ENCODE measurements at places on chromosomes 7 and 10.

- no peak for DNase-seq
Measured at GRCh38 chr10:18290651-18291313, 150.6 kb downstream of the CACNB2 start.

GRCh38 chr7:47582764-47583738, 1.1 kb upstream of the TNS3 start:
- no peak for DNase-seq

- DNase-seq = no peak
Measured at GRCh38 chr10:130233426-130233825, 97.2 kb downstream of the GLRX3 start.

GRCh38 chr10:63711867-63712716, 190.9 kb downstream of the REEP3 start:
- no peak for DNase-seq

DNA sequence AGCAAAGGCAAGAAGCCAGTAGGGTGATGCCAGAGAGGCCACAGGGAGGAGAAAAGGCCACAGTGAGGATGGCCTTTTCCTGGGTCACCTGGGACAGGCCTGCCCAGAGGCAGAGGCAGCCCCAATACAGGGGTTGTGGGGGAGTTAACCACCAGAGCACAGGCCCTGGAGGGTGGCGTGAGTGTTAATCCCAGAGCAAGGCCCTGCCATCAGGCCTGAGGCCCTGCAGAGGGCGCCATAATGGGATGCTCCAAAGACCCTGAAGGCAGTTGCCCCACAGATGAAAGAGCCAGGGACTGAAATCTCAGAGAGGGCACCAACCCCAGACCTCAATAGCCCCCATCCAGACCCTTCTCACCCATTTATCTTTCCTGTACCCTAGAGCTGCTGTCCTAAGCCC, 23.9 kb downstream of the SLC13A4 start:
- DNase-seq = no peak

DNA sequence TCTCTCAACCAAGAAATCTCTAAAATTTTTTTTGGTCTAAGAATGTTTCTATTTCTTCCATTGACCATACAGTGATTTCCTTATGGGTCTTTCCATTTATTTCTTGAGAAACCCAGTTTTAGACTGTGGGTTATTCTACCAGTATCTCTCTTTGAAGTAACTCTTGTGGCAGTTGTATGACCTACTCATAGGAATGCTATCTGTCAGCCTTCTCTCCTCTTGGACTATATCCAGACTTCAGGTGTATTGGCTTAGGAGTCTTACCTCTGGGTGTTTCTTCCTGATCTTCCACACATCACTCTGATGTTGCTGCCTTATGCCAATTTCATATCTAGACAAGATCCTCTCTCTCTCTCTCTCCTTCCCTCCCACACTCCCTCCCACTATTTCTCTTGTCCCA, 178.1 kb downstream of the BMPER start:
- no peak for DNase-seq

- no peak for DNase-seq
Measured at GRCh38 chr10:120367341-120367740, 89.7 kb upstream of the PLPP4 start.

DNA sequence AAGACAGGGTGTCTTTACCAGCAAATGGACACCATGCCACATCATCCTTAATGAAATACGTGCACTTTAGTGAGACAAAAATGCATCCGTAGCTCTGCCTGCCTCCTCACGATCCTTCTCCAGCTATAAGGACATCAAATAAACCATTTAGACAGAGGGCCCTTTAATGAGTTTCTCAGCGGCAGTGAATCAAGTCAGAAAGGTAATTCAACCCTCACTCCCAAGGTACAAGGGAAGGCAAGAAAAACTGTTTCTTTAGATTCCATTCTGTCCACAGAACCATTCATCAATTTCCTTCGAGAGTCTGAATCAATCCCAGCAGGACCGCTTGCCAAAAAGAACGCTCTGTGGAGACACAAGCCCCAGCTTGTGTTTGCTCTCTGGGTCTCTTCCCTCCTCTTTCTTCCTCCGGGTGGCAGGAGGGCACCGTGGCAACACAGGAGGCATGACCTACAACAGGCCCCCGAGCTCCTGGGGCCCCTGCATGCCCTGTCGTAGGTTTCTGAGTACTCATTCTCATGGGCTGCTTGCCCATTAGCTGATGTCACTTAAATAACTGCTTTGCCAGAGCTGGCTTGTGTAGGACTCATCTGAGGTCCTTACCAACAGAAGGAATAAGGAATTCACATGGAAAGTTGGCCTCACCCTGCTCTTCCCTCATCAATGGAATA, 297.8 kb upstream of the PRKCQ start:
- no peak for DNase-seq

DNA sequence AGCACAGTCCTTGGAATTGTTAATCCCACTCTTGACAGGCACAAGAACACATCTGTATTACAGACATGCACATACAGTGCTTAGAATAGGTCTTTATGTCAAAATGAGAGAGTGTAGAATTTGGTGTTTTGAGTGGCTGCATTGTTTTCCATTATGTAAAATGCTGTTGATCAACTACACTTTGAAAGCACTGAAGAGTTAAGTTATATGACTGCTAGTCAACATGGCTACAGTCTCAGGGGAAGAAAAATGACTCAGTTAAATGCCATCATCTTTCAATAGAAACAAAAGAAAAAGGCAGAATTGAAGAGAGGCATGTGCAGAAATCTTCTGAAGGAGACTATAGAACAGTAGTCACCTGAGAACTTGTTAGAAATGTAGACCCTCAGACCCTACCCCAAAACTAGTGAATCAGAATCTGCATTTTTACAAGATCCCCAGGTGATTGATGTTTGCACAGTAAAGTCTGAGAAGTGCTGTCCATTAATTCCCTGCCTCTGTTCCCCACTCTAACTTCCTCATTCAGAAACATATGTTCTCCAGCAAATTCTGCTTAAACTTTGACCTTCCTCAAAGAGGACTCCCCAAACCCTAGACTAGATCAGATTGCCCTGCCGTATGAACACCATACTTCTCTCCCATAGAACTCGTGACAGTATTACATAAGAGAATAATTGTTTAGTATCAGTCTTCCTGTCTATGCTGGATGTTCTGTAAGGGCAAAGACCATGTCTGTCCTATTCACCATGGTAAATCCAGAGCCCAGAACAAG, 16.0 kb downstream of the SND1 start:
- DNase-seq = no peak

- DNase-seq = no peak
Measured at GRCh38 chr7:130903358-130903974, 169.5 kb upstream of the KLF14 start.

DNA sequence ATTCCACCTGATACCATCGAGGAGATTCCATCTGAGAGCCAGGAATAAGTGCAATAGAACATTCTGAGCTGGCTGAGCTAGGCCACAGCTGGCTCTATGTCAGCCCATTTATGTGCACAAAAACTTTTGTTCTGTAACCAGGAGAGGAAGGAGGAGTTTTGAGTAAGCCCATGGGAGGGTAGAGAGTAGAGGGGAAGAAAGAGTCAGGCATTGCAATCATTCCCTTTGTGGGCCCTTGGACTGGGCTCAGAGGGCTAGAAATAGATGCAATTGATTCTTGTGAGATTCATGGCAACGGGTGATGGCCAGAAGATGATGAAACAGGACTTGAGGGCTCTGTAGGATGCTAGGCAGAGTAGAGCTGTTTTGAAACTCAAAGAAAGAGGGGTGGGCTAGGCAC, 104.6 kb upstream of the KIF5B start:
- no peak for DNase-seq

DNA sequence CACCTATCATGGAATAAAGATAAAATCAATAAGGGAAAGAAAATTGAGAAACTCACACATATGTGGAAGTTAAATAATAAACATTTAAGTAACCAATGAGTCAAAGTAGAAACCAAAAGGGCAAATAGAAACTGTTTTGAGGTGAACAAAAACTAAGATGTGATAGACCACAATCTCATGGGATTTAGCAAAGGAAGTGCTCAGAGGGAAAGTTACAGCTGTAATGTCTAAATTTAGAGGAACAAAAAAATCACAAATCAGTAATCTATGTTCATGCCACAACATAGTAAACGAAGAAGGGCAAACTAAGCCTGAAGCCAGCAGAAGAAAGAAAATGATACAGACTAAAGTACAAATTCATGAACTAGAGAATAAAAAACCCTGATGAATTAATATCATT, 16.3 kb downstream of the CYP3A4 start:
- no peak for DNase-seq

- no peak for DNase-seq
Measured at GRCh38 chr10:44463511-44464121, 78.7 kb upstream of the CXCL12 start.

GRCh38 chr7:125423458-125424155, 494.0 kb upstream of the POT1 start:
- DNase-seq = no peak

DNA sequence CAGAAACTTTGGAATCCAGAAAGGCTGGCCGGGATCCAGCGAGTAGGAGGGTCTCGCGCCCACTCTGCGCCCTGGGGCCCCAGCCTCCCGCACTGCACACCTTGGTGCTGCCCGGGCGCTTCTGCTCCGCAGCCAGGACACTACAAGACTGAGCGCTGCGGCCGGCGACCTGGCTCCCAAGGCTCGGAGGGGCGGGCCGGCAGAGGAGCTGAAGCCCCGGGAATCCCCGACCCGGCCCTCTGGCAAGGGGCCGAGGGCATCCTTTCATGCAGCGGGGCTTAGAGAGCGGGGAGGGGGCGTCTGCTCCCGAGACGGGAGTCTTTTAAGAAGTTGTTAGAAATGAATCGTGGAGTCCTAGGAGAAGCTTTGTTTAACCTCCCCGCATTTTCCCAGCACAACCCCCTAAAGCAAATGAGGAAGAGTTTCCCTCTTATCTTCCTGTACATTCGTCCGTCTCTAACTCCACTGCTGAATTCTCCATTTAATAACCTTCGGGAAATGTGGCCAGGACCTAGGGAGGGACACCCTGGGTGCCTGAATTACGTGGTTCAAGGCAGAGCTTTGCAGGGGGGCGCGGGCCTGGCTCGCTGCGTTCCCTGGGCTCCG, 1.1 kb downstream of the VWC2 start:
- DNase-seq = no peak

DNA sequence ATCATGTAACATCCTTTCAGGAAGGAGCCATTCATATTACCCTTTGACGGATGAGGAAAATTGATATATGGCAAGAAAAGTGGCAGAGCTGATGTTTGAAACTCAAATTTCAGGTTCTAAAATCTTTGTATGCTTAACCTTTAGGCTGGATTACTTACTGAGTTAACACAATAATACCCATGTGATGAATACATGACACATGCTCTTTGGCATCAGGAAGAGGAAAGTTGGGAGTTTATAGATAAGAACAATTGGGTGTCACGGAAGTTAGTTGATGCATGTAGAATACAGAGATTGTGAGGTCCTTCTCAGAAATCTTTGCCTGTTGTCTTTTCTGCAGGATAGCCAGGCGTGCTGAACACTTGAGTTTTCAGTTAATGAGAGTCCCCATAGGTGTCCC, 572.1 kb upstream of the POM121L12 start:
- DNase-seq = no peak

DNA sequence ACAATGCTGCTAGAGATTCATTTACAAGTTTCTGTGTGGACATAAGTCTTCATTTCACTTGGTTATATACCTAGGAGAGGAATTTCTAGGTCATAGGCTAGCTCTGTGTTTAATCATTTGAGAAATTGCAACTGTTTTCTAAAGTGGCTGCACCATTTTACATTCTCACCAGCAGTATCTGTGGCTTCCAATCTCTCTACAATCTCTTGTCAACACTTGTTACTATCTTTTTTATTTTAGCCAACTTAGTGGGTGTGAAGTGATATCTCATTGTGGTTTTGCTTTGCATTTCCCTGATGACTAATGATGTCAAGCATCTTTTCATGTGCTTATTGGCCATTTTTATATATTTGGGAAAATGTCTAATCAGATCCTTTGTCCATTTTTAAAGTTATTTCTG, 53.0 kb upstream of the DRGX start:
- no peak for DNase-seq

DNA sequence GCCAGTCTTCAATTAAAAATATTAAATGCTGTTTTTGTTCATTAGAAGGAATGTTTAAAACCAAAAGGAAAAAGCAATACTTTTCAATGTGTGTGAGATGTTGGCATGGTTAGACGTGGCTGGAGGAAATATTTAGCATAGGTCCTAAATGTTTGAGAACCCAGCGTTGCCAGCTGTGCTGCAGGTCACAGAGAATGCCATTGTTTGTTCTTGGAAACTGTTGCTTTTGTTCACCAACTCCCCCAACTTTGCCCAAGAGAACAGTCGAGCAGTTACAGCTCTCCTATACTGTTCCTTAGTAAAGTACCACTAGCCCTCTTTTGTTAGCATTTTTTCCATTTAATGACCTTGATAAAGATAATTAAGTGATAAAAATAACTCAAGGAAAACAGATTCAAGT, 44.5 kb upstream of the ELMO1 start:
- no peak for DNase-seq

GRCh38 chr10:133141958-133142340, 18.1 kb upstream of the KNDC1 start:
- no peak for DNase-seq

DNA sequence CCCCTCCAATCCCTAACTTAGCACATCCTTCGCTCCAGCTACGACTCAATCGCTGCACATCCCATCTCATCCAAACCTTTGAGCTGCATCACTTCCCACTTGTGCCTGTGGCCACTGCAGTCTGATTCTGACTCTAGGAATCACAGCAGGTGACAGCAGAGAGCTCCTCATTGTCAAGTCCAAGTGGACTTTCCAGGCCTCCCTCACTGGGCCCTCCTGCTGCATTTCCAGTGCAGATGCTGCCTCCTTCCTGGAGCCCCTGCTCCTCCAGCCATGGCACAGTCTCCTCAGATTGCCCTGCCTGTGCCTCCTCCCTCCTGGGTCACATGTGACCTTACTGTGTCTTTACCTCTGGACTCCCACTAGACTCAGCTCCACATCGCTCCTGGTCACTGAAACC, 157.3 kb downstream of the USP6NL start:
- DNase-seq = no peak

DNA sequence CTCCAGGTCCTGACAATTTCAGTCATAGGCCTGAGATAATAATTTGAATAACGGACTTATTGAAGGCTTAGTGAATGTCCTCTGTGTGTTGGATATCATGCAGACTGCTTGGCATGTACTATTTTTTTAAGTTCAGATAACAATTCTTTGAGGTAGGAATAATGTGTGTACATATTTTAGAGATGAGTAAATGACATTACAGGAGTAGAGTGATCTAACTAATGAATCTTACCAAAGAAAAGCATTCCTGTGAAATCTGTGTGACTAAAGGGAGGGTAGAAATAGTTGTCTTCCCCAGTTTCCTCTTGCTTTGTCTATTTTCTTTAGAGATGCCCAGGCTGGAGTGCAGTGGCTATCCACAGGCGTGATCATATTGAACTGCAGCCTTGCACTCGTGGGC, 391.8 kb upstream of the ETV1 start:
- DNase-seq = no peak

DNA sequence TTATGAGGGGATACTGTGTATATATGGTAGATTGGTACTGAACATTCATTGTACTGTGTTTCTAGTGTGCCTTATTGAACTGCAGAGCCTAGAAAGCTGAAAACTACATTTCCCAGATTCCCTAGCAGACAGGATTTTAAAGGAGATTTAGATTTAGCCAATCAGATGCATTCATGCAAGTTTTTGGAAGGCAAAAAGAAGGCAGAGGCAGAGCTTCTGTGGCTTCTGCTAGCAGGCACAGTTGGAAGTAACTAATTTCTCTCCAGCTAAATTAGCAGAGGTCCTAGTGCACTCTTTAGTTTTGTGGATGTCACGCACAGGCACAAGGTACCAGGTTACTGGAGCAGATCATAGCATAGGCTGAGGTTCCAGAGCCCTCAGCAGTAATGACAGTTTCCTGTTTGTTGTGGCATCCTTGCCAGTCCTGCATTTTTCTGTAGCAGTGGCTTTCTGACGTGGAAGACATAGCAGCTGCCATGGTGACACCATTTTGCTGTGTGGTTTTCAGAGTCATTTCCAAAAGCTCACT, 83.7 kb upstream of the CCDC71L start:
- no peak for DNase-seq

Data from stimulated activated CD4-positive, alpha-beta T cell treated with anti-CD3 and anti-CD28 coated beads, Interleukin-1b, Interleukin-23, amount 100 ng/mL, for 4 hours (primary cell).